CD4-positive, alpha-beta T cell (primary cell): ENCODE measurements at places on chromosomes 3 and 15.

GRCh38 chr3:43856351-43856750 lies 165.6 kb downstream of the ABHD5 start:
- DNase-seq, result no peak

GRCh38 chr3:144502402-144502801 lies 530.8 kb downstream of the DIPK2A start:
- no peak for DNase-seq

- no peak for DNase-seq
Measured at GRCh38 chr3:120160050-120160449, 65.8 kb upstream of the GSK3B start.

GRCh38 chr3:133472242-133472641 lies 72.4 kb downstream of the BFSP2 start:
- DNase-seq, result no peak

GRCh38 chr15:39870537-39870936 lies 49.5 kb downstream of the GPR176 start:
- no peak for DNase-seq

- no peak for DNase-seq
Measured at GRCh38 chr3:173241727-173242126, 100.7 kb upstream of the SPATA16 start.

- DNase-seq, result no peak
Measured at GRCh38 chr15:49964551-49964950, 154.5 kb downstream of the ATP8B4 start.

DNA sequence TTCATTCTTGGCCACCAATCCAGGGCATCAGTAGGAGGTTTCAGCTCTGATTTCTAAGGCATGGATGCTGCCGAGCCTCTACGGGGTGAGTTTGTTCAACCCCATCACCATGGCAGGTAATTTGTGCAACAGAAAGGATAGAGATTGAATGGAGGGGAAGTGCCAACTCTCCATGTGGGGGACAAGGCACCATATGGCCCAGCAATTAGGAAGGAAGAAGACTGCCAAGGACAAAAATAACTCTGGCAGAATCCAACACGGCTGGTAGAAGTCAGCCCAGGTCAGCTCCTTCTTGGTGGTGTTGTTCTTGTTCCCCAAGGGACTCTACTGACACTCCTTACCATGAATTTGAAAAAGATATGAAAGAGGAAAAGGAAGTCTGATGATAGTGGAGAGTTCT lies 503.9 kb downstream of the MAGI1 start:
- no peak for DNase-seq

DNA sequence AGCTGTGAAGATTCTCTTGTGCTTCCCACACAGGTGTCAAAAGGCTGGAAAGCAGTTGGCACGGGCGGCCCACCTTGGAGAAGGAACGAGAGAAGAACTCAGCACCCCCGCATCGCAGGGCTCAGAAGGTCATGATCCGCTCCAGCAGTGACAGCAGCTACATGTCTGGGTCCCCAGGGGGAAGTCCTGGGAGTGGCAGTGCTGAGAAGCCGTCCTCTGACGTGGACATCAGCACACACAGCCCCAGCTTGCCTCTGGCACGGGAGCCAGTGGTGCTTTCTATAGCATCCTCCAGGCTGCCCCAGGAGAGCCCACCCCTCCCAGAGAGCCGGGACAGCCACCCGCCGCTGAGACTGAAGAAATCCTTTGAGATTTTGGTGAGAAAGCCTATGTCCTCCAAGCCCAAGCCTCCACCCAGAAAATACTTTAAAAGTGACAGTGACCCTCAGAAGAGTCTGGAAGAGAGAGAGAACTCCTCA lies 31.4 kb downstream of the STARD5 start:
- DNase-seq, result peak; percentile 38

DNA sequence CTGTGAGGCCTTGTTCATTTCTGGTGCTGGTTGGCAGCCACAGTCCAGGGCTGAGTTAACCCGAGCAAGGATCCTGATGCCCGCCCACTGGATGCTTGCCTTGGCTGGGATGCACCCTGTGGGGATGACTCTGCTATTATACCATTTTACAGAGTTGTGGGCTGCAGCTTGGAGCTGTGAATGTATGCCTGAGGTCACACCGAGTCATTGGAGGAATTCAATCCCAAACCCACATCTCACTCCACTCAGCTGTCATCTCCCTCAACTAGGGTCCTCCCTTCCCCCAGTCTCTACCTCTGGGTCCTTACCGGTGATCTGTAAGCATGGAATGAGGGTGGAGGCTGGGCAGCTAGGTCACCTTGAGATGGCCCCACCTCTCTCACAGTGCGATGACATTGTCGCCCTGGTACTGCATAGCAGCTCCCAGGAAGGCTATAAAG lies 22.1 kb downstream of the MAPKAPK3 start:
- DNase-seq, result no peak

DNA sequence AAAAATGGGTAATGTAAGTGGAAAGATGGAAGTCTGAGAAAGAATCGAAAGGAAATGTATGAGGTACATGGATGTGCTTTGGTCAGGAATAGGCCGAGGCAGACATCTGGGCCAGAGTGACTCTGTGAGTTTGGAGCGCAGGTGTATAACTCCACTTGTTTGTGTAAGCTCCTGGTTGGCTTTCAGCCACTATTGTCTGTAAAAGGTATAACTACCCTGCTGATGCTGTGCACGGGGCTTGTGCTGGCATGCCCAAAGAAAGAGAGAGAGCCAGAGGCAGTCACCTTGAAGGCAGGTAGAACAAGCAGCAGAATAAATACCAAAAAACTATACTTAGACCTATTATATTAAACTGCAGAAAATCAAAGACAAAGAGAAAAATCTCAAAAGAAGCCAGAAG lies 32.7 kb upstream of the CD96 start:
- no peak for DNase-seq

- no peak for DNase-seq
Measured at GRCh38 chr3:9295007-9295406, 45.6 kb upstream of the SRGAP3 start.

GRCh38 chr15:70722266-70723121 lies 40.9 kb downstream of the UACA start:
- DNase-seq, result no peak

DNA sequence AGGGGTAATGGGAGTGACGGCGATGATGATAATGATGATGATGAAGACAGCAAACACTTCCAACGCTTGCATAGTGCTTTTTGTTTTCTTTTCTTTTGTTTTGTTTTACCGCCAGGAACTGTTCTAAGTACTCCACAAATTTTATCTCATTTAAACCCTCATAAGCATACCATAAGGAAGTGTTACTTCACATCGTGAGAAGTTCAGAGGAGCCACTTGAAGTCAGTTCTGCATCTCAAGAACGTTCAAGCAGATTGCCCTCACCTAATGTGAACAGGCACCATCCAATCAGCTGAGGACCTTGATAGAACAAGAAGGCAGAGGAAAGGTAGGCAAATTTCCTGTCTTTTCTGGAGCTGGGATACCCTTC lies 104.1 kb downstream of the LSM3 start:
- no peak for DNase-seq

DNA sequence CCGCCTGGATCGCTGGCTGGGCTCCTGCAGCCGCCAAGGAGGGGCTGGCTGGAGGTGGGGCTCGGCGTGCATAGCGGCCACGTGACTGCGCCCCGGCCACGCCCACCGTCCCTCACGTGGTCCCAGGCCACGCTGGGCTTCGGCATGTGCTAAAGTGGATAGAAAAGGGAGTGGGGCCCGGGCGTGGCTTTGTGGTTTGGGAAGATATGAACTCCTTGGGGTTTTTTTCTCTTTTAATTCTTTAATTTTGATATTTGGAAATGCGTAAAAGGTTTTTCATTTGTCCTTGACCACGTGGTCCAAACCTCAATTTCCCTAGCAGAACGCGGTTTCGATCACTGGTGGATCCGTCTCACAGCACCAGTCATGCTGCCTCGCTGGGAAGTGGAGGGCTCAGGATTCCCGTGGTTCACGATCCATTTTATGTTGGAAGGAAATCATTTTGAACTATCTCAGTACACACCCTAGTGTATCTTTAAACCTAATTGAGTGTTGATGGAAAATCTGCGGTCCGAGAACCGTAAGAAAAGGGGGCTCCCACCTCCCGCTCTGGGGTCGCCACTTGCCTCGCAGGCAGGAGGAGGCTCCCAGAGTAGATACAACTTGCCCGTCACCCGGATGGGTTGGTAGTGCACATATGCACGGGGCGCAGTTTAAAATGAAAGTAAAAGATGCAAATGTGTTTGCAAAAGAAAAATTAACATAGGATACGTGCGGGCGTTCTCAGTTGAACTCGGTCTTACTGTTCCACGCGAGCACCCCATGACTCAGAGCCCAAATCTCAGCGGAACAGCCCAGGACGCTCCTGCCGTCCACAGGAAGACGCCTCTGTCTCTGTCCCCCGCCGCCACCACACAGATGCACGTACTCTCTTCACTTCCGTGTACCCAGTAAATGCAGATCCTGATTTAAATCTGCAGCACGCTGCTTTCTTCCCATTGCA lies 141.9 kb downstream of the PGPEP1L start:
- peak; percentile 54 for DNase-seq

GRCh38 chr15:55348281-55348778 lies 29.3 kb downstream of the PIGB start:
- DNase-seq, result no peak

GRCh38 chr3:30263925-30264313 lies 342.5 kb upstream of the TGFBR2 start:
- DNase-seq, result no peak

DNA sequence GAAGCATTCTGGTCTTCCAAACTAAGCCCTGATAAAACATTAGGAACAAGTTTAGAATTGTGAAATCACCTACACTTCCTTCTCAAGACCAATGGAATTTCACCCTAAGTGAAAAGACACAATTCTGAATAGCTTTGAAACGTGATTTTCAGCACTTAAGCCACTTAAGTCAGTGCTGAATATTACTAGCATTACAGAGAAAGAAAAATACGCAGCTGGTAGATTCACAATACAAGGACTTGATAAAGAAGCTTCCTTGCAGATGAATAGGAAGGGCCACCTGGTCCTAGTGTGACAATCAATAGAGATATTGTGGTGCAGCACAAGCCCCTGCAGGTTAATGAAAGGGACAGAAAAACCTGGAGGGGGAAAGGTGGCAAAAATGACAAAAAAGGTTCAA lies 353.1 kb upstream of the ALCAM start:
- DNase-seq, result no peak

GRCh38 chr15:60633426-60633968 lies 154.6 kb upstream of the ICE2 start:
- DNase-seq, result no peak

GRCh38 chr15:42133356-42133755 lies 23.1 kb downstream of the PLA2G4F start:
- DNase-seq, result no peak

DNA sequence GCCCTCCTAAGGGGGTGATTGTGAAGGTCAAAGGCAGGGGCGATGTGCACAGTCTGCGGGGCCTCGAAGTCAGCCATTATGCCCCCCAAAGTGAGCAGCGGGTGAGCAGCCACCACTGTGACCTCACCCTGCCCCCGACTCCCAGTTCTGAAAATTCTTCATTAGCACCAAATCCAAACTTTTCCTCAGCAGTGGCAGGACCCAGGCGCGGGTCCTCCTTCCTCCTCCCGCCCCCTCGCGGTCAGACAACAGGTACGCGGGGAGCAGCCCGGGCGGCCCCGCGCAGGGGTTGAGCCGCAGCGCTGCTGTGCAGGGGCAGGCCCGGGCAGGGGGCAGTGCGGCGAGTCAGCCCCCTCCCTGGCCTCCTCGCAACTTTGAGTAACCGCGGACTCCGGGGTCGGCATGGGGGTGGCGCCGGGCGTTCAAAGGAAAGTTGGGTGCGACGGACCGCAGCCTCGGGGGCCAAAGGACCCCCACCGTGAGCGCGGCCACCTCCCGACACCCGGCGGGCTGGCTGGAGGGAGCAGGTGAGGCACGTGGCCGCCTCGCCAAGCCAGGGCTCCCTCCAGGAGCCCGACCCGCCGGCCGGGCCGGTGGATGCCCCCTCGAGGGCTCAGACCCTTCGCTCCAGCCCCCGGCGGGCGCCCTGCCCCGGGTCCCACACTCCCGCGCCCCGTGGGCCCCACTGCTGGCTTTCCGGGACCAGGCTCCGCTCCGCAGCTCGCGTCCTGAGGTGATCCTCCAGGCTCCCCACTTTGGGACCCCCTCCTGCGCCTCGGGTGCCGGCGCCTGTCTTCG lies 49.4 kb upstream of the CCDC174 start:
- DNase-seq, result no peak

- DNase-seq, result no peak
Measured at GRCh38 chr3:124615896-124616543, 114.2 kb upstream of the UMPS start.

DNA sequence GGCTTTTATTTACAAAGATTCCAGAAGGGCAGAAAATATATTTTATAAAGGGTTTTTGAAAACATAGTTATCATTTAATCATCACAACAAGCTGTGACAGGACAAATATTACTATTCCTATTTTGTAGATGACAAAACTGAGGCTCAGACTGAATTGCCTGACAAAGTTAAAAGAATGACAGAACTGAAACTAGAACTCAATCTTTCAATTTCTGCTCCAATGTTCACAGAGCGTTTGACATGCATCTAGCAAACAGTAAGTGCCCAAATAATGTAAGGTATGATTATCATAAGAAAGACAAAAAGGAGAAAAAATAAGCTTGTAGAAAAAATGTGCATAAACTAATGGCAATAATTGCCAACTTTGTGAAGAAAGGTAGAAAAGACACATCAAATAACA lies 61.9 kb downstream of the SCAPER start:
- DNase-seq, result no peak

DNA sequence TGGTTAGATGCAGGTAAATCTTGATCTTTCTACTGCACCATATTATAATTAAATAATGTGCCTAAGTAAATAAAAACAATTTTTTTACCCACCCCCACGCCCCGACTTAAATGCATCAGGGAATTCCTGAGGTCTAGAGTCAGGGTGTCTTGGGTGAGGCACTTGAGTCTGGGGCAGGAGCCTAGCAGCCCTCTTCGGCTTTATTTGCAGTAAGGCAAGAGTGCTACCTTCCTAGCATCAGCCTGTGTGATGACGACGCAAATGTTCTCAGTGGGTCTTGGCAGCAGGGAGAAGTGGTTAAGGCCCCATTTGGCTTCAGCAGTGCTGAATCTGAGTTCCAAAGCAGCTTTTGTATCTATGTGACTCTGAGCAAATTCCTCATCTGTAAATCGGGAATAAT lies 88.7 kb downstream of the POLR2M start:
- DNase-seq, result no peak

DNA sequence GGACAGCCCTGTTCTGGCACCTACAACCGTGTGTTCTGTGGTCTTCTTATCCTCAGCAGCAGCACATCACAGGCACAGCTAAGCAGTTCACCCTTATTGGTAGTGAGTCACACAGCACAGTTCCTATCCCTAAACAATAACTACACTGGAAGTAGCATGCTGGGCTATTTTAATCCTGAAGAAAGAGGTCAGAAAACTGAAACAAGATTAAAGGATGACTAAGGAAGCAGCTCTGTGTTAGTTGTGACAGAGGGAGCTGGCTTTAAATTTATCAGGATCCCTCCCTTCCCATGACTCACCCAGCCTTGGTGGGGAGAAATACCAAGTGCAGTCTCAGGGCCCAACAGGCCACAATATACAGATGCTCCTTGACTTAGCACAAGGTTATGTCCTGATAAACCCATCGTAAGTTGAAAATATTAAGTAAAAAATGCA lies 144.3 kb downstream of the ERC2 start:
- no peak for DNase-seq
